MM.1S (cell line): ENCODE measurements at places on chromosomes 1 and 21.

- no peak for DNase-seq
Measured at GRCh38 chr1:219987325-219987724, 59.0 kb upstream of the SLC30A10 start.

DNA sequence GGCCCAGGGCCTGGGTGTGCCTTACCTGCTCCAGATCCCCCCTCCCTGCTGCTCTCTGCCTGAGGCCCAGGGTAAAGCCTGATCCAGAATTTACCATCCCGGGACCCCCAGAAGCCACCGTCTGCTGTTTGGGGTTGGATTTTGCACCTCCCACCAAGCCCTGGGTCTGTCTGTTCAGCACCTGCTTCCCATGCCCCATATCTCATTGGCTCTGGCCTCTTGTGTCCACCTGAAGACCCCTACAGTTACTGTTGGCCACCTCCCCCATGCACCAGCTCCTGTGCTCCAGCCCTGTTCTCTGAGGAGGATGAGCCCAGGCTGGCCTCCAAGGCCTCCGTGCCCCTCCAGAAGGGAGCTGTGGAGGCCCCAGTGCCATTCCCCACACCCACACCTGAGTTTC lies 113.9 kb downstream of the GRIK3 start:
- no peak for DNase-seq

DNA sequence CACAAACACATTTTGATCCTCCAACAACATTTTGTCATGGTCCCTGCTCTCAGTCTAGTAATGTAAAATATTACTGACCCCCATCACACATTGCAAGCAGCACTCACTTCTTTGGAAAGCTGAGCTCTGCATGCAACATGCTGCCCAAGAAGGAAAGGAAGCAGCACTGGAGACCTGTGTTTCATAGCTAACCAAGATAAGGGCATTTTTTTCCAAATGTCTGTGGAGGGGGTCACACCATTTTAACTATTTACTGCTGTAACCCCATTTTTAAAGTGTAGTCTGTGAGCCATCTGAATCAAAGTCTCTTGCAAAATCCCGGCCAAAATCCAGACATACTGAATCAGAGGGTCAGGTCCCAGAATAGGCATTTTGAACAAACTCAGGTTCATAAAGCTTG lies 4.5 kb upstream of the RASSF5 start:
- DNase-seq = no peak

DNA sequence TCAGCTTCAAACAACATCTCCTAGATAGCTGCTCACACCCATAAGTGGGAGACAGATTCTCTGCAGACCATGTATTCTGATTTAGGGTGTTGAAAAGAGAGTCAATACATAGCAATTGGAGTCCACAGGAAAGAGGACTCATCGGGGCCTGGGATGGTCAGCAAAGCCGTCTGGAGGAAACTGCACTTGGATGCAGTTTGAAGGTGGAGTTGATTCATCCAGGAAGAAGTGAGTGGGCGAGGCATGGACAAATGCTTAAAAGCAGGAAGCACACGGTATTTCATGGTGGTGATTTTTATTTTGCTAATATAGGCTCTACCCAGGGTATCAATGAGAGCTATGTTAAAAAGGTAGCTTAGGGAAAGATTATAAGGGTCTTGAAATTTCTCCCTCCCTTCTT lies 36.8 kb upstream of the DIRAS3 start:
- DNase-seq = no peak

DNA sequence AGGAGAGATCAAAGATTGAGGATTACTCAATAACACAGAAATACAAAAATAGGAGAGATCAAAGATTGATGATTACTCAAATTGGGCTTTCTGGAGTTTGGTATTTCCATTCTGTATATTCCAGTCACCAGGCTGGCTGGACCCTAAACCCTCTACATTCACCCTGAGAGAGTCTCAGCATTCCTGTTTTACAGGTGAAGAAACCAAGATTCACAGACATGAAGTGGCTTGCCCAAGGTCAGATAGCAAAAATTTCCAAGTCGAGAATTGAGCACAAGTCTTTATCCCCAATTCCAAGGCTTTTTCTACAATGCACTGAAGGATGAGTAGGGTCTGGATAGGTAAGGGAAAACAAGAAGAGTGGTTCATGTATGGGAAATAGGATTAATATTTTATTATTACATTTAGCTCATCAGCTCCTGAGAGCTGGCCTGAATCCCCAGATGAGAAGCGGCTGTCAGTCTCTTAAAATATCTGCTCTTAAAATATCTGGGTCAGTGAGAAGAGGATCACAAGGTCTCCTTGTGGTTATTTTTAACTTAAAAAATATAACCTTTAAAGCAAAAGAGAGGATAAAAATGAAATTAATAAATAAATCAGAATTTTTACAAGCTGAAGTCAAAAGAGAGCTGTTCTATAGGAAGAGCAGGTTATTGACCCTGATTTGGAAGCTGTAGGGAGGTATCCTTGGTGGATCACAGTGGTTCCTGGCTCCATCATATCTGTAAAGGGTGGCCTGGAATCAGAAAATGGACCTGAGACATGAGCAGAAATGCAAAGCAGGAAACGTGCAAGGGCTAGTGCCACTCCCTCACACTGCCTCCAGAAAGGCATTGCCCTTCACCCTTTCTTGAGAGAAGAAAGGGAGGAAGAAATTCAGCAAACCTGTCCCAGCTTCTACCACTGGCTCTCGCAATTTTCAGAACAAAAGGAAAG lies 29.1 kb upstream of the SEC16B start:
- DNase-seq = no peak

DNA sequence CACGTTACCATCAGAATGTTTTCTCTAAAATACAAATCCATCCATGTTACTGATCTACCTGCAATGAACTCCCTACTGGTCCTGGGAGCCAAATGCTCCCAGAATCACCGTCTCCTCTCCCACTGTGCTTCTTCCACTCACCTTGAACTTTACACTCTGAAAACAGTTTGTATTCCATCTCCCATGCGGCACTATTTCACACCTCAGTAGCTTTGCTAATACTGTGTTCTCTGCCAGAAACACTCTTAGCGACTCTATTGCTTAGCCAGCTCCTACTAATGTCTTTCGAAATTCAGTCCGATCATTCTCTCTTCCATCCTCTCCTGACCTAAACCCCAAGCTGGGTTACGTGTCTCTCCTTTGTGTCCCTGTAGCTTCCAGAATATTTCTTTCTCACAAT lies 284.4 kb upstream of the DUSP10 start:
- no peak for DNase-seq

DNA sequence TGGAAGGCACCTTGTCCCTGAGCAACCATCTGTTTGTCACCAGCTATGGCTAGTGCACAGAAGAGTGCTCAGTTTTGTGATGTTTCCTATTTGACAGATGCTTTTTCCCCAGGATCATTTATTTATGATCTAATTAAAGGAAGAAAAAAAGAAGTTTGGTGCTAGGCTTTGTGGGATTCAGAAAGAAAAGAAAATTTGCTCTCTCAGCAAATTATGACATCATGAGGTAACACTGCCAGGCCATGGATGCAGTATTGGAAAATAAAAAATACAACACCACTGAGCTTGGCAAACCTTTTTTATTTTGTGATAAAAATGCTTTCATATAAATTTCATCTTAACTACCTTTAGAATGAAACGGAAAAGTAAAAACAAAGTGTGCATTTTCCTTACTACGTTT lies 15.5 kb upstream of the ADAM30 start:
- no peak for DNase-seq

- no peak for DNase-seq
Measured at GRCh38 chr21:33870768-33871167, 44.8 kb downstream of the ATP5PO start.

DNA sequence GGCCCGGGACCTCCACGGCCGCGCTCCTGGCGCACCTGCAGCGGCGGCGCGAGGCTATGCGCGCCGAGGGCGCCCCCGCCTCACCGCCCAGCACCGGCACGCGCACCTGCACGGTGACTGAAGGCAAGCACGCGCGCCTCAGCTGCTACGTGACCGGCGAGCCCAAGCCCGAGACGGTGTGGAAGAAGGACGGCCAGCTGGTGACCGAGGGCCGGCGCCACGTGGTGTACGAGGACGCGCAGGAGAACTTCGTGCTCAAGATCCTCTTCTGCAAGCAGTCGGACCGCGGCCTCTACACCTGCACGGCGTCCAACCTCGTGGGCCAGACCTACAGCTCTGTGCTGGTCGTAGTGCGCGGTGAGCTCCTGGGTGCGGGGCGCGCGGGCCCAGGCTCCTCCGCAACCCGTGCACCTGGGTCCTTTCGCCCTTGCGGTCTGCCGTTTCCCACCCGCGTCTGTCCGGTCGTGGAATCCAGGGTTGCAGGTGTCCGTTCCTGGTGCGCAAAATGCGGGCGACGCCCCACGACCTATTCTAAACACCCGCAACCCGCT lies 4.6 kb downstream of the OBSCN start:
- no peak for DNase-seq

- DNase-seq = no peak
Measured at GRCh38 chr1:233459470-233459945, 132.0 kb downstream of the MAP3K21 start.

DNA sequence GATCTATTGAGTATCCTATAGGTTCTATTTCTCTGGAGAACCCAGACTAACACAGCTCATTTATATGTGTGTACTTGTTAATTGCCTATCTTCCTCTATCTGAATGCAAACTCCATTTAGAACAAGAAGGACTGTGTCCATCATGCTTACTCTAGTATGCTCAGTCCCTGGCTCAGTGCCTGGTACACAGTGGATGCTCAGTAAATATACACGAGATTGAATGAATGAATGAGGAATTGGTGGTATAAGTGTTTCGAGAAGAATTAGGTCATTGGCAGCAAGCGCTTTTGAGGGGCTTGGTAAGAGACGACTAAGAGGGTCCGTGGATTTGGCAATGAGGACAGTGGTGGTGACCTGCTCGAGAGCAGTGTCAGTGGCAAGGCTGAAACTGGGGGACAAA lies 112.5 kb downstream of the CSMD2 start:
- no peak for DNase-seq

DNA sequence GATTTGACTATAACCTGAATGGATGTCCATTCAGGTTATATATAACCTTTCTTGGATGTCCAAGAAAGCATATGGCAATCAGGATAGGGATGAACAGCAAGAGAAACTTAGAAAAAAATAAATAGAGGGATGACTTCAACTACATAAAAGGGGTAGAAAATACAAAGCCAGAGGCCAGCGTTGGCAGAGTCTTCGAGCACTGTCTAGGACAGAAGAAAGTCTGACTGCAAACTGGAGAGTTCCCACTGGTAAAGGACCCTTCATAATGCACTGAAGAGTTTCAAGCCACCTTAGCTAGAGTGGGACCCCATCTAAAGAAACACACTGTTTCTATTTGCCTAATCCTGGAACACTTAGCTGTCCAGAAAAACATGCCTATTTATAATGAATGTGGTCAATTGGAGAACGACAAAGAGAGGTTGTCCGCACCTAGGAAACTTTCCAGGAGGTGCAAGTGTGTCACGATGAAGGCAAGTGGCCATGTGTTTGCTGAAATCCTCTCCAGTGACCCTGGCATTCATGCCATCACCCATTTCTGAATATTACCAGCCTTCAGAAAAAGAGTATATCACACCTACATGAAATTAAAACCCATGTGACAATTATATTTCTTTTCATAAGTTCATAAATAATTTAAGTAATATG lies 215.4 kb downstream of the ZNF648 start:
- DNase-seq = no peak

GRCh38 chr1:233300326-233300725 lies 4.8 kb upstream of the PCNX2 start:
- DNase-seq = no peak

DNA sequence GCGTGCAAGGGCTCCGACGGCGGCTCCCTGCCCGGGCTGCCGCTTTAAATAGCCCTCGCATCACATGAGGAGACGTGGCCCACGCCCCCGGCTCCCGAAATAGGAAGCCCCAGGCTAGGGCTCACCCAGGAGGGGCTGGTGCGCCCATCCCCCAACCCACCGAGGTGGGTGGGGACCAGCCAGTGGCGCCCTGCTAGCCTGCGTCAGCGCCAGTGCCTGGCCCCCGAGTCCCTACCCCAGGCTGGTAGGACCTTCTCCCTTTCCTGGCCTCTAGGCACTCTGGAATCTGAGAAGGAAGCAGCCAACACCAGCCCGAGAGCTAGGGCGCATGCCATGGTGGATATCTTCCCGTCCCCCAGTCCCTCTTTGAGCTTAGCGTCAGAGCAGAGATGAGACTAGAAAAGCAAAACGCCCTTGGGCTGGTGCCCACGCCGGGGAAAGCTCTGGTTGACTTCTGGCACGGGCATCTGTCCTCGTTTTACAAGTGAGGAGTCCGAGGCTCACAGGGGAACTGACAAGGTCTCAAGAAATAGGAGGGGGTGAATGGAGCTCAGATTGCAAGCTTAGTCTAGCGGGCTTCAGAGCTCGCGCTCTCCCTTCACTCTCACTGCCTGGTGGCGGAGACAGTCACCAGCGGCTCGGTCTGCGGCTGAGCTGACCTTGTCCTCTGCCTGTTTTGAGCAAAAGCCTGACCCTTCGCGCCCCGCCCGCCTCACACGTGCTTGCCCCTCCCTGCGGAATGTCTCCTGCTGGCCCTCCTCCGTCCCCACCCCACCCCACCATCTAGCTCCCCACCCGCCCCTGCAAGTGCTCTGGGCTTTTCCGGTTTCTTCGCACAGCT lies at the start of gene FABP3:
Gene FABP3 (minus strand): TSS at position 21 of the 841 bp plus-strand sequence. CDS start 62 bp downstream, outside the sequence.
- DNase-seq = no peak

DNA sequence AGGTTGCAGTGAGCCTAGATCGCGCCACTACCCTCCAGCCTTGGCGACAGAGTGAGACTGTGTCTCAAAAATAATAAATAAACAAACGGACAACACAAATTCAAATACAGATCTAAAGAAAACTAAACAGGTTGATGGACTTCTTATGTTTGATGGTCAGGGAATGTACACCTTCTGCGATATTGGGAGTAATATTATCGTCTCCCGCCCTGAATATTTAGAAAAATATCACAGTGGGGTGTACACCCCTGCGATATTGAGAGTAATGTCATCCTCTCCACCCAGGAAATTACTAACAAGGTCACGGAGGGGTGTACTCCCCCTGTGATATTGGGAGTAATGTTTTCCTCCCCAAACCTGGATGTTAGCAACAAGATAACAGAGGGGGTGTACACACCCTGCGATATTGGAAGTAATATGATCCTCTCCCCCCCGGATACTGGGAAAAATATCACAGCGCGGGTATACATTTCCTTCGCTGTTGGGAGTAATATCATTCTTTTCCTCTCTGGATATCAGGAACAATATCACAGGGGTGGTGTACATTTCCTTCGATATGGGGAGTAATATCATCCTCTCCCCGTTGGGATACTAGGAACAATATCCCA lies 1.4 kb upstream of the CFAP298 start:
- DNase-seq = no peak

GRCh38 chr21:37636152-37636860 lies 269.7 kb downstream of the DYRK1A start:
- no peak for DNase-seq

DNA sequence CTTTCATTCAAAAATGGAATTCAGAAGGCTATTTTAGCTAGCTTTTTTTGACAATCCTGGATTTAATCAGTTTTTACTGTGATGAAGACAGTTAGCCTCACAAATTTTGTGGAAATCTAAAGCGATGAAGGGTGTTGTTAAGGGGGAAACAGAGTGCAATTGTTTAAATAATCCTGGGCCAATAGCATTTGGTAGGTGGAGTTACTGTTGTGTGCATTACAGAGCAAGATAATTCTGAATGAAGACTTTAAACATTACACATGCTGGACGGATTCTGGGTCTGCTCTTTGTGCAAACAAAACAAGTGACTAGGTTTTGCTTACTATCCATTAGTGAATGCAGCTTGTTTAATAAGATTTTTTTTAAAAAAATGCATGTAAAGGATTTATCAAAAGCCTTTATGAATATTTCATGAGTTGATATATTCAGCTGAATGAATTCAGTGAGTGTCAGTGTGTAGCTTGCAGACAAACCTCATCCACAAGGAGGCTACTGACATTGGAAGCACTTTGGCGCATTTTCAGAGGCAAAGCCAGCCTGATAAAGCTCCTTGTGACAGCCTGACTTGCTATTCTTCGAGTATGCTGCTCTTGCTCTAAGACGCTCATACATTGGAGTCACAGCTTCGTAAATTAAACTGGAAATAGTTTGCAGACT lies 199.6 kb downstream of the PDE4B start:
- DNase-seq = no peak
